CD4-positive, alpha-beta memory T cell (primary cell): ENCODE measurements at places on chromosomes 16 and 17. TPM values are rescaled to one million over a fixed set of nuclear protein-coding genes. Genes with fewer than 3 reads are reported as not detected.
A peak's percentile ranks its signal among the peaks of the same experiment; 100 is the strongest.

Gene SOCS1
- total RNA-seq: 14.7 TPM

Gene ST6GALNAC1
- total RNA-seq: 12.7 TPM

Gene CLUH
- 44.1 TPM for total RNA-seq

Gene PRAC2
- not detected for total RNA-seq

Gene TMEM186
- 15.6 TPM for total RNA-seq

DNA sequence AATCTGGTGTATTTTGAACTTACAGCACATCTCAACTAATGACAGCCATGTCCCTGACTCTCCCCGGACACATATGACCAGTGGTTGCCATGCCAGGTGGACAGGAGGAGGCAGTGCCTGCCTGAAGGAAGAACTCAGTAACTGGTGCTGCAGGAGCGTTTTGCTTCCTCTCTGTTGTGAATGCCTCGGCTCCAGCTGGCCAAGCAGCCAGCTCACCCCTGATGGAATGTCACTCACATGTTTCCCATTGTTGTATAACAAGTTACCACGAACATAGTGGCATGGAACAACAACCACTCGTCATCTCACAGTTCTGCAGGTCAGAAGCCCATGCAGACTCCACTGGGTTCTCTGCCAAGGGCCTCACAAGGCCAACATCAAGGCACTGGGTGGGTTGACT is 20.1 kb upstream of the IRF8 start:
- H3K4me3 ChIP-seq: no peak overlapping the region
- no peaks in the 10 kb centered on the region for H3K27me3 ChIP-seq
- no peak for DNase-seq
- H3K4me1 ChIP-seq: no peaks in the 10 kb centered on the region

- peak; percentile 78 for DNase-seq
- H3K27ac ChIP-seq: peak overlapping the region; percentile 77
- H3K4me3 ChIP-seq: no peak overlapping the region
- peaks cover 82% of the 10 kb centered on the region for H3K4me1 ChIP-seq
- H3K27me3 ChIP-seq: no peaks in the 10 kb centered on the region
Measured at GRCh38 chr16:17396762-17397498, 73.8 kb downstream of the XYLT1 start.

DNA sequence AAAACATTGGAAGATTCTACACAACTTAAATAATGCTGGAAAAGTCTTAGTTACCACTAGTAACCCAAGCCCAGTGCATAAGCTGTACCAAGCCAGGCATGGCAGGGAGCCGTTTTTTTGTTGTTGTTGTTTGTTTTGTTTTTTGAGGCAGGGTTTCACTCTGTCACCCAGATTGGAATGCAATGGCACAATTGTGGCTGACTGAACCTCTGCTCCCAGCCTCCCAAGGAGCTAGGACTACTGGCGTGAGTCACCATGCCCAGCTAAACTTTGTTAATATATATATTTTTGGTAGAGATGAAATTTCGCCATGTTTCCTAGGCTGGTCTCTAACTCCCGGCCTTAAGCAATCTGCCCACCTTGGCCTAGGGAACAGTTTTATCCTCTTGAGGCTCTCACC is 564 bp upstream of the TMIGD1 start:
- no peaks in the 10 kb centered on the region for H3K27me3 ChIP-seq
- DNase-seq: no peak
- H3K36me3 ChIP-seq: no peaks in the 10 kb centered on the region
- H3K27ac ChIP-seq: no peak overlapping the region
- no peak overlapping the region for H3K4me3 ChIP-seq
- H3K4me1 ChIP-seq: peaks cover 37% of the 10 kb centered on the region

DNA sequence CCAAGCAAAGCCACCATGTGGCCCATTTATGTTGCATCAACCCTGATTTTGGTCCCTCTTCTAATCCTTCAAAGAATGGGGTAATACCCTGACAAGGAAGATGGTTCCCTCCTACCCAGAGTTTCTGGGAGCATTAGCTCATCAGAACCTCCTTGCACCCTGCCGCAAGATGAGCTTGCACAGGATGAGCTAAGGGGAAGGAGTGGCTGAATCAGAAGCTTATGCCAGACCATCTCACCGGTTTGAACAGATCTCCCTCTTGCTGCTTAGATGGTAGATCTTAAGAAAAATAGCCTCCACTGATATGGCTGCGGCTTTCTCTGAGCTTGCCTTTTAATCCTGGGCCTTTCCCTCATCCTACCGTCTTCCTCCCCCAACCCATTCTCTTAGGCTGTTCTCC is 175.1 kb downstream of the SOX9 start:
- no peaks in the 10 kb centered on the region for H3K4me1 ChIP-seq
- no peak overlapping the region for H3K27ac ChIP-seq
- H3K4me3 ChIP-seq: no peak overlapping the region
- H3K36me3 ChIP-seq: no peaks in the 10 kb centered on the region
- DNase-seq: no peak
